ENCODE measurements at places on chromosomes 5 and 9. TPM values are rescaled to one million over a fixed set of nuclear protein-coding genes. Genes with fewer than 3 reads are reported as not detected.

DNA sequence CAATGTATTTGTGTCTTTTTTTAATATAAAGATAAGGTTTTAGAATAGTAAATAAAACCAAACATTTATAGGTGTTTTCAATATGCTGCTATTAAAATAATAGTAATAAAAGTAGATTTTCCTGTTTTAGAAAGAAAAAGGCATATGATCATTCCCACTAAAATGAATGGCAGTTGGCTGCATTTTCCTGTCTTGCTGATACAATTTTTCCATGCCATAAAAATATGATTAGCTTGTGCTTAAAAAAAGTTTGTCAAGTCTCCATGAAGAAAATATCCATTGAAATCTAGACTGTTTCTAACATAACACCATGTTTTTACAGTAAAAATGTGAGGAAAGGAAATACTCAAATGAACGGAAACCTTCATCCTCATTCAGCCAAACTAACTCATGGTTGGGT is 65.0 kb downstream of the FBXL7 start:
- no peak for DNase-seq

DNA sequence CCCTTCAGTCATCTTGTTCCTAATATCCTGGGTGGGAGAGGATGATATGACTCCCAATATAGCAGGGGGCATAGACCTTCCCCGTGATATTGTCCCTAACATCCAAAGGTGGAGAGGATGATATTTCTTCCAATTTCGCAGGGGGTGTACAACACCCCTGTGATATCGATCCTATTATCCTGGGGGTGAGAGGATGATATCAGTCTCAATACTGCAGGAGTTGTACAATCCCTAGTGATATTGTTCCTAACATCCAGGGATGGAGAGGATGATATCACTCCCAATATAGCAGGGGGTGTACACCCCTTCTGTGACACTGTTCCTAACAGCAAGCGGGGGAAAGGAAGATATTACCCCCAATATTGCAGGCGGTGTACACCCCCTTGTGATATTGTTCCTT is 122.6 kb downstream of the TMEM38B start:
- DNase-seq: no peak

DNA sequence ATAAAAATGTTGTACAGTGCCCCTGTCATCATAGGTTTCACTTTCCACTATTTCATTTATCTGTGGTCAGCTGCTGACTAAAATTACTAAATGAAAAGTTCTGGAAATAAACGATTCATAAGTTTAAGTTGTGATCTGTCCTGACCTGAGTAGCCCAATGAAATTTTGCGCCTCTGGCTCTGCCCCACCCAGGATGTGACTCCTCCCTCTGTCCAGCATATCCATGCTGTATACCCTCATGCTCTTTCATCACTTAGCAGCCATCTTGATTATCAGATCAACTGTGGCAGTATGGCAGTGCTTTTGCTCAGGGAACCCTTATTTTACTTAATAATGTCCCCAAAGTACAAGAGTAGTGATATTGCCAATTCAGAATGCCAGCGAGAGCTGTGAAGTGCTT is 97.3 kb downstream of the STARD4 start:
- DNase-seq: no peak

GRCh38 chr5:1277331-1277730 is 17.5 kb downstream of the TERT start:
- DNase-seq: no peak

DNA sequence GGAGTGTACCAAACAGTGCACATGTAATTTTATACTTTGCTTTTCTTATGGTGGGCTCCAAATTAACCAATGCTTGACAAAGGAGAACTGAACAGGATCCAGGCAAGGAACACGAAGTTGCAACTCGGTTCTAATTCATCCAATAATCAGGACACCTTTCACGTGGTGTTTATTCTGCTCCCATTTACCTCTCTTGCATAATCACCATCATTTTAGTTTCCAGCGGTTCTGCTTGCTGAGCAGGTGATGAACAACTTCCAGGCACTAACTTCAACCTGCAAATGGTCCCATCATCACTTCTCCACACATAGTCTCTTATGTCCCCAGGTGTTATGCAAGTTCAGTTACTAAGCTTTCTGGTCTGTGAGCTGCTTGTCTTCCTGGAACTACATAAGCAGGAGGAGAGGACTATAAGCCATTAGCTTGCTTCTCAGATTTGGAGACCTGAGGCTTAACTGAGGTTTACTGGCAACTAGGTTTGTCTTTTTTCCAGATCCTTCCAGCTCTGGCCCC is 326.8 kb upstream of the SLC30A5 start:
- no peak for DNase-seq

DNA sequence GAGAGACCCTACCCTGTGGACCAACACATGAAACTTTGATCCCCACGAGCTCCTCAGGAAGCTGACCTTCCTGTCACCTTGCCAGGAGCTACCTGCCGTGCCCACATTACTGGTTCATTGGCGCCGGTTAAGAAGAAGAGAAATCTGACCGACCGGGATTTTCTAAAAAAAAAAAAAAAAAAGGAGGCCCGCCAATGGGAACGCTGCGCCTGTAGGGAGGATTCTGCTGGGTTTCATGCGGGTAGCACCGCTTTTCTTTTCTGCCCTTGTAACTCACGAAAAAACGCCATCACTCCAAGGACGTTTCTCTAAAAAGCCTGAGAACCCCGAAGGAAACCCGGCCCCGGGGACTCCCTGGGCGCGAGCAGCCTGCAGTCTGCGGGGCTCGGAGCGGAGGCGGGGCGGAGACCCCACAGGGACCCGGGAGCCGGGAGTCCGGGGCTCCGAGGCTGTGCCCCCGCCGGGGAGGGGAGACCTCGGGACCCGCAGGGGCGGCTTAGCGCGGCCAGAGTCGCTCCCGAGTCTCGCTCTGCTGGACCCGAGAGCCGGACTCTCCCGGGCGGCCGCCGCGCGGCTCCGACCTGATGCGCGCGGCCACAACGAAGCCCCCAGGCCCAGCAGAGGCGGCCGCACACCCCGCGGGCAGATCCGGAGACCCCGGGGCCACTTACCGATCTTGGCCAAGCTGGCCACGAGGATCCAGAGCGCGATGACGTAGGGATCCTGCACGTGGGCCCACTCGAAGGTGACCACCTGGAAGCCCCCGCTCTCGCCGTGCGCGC is 617 bp downstream of the SLC9A3 start:
- DNase-seq: no peak

GRCh38 chr5:44847206-44847852 is 38.6 kb downstream of the MRPS30 start:
- no peak for DNase-seq

DNA sequence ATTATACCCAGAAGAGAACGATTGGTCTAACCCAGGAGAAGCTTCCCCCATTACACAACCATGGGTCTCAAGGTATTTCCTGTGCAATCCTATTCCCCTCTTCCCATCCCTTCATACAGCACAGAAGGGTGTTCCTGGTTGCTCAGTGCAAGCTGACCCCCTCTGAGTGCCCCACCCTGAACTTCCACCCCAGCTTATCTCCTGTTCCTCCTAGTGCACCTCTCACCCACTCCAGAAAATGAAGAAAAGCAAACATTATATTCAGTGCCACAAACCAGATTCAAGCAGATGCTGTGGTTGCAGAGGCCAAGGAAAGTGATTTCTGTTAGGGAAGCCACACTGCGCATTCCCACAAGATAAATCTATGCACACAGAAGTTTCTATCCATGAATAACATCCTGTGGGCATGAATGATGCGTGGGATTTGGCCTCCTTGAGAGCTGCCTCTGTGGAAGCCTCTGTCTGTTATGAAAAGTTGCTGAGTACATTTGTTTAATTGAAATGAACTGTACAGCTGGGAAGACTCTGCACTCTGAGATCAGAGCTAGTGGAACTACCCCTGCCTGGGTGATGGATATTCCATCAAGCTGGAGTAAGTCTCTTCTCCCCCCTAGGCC is 2.2 kb upstream of the OR2S2 start:
- no peak for DNase-seq

DNA sequence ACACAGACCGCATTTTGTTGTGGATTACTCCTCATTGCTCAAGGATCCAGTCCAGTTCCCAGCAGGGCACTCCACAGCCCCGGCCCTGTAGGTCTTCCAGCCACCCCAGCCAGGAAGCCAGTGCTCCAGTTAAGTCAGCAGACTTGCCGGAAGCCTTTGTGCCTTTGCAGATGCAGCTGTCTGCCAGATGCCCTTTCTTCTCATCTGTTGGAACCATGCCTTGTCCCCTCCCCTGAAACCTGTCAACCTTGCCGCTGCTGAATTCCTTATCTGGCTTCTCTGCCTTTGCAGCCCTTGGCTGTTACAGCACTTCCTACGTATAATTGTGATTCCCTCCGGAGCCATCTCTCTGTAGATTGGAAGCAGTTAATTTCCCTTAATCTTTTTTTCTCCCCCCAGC is 28.4 kb downstream of the PSAT1 start:
- DNase-seq: no peak

- no peak for DNase-seq
Observed at GRCh38 chr5:86757824-86758223, 140.1 kb downstream of the COX7C start.

DNA sequence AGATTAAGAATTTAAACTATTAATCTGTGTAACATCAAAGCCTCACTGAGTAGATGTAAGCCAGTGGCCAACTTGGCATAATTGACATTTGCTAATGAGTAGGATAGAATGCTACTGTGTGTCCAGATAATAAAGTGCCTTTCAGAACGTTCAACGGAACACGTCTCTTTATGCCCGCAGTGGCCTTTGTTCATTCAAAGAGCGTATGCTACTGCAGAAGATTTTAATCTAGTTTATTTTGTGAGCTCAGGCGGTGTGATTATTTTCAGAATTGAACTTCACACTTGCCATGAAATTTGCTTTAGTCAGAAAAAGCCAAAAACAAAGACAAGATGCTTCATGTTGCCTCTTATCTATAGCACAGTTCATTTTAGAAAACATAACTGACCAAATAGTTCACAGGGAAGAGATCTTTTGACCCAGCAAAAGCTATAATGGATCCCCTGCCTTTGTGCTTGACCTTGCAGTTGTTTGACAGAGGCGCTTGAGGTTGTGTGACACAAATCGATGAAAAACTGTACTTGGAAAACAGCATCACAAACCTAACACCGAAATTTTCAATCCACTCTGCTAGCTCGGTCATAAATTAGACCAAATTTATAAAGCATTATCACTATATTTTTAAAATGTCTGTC is 530.9 kb upstream of the TYRP1 start:
- DNase-seq: no peak

- no peak for DNase-seq
Observed at GRCh38 chr5:77832938-77833337, 56.8 kb upstream of the TBCA start.

DNA sequence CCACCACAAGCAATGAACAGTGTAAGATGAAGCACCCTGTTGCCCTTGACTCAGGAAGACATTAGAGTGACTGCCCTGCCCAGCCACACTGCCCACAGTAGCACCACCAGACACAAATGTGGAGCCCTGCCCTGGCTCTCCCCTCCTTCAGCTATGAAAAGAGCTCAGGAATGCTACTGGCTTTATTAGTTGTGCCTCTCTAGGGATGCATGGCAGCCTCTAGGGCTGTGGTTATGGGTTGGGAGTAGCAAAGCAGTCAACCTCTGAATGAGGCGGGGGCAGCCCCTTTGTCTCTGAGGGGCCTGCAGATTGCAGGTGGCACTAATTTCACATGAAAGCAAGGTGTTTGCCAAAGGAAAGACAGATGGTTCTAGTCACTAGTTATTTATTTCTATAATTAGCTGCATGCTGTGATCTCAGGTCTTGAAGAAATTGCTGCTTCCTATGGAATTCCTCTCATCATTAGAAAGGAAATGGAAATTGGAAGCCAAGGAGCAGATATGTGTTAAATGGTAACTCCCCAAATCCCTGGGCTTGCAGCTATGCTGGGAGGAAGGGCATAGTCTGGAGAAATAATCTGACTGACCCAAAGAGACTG is 259.4 kb downstream of the TLR4 start:
- DNase-seq: no peak

GRCh38 chr5:109705596-109705995 is 15.9 kb downstream of the MAN2A1 start:
- no peak for DNase-seq

Gene KIAA1191
- 87.8 TPM for total RNA-seq

Gene TLX3
- not detected for total RNA-seq

Gene SLC6A19
- total RNA-seq: 0.09 TPM

Gene NR5A1
- not detected for total RNA-seq

Gene CCDC171
- total RNA-seq: 27.1 TPM

Gene NR4A3
- total RNA-seq: 42.2 TPM

Gene ADCY2
- 10.0 TPM for total RNA-seq

Gene TAF1L
- not detected for total RNA-seq

Gene SPAG8
- total RNA-seq: 6.3 TPM

Gene NRARP
- total RNA-seq: 18.5 TPM

Gene HTR1A
- total RNA-seq: not detected

Gene OLFM1
- 40.7 TPM for total RNA-seq

All from sciatic nerve (tissue), 2 donors.